A549 treated with RU486 at 1 μM for 4 hours (cell line): ENCODE measurements at places on chromosomes 7 and 10. TPM values are rescaled to one million over a fixed set of nuclear protein-coding genes. Genes with fewer than 3 reads are reported as not detected.

PRKAR1B gene
- 23.3 to 30.2 TPM (median 26.5 TPM) in 5 replicates for total RNA-seq

ADARB2 gene
- not detected in 5 replicates for total RNA-seq

SMNDC1 gene
- 48.8 to 54.1 TPM (median 50.9 TPM) in 5 replicates for total RNA-seq

SGCE gene
- 45.7 to 56.8 TPM (median 55.7 TPM) in 5 replicates for total RNA-seq

C10orf67 gene
- total RNA-seq, result 0.03 to 0.24 TPM (median 0.13 TPM) in 4 of 5 replicates, not detected in the other

SPDYE2B gene
- total RNA-seq, result not detected in 5 replicates

PON1 gene
- 0.44 to 1.0 TPM (median 0.66 TPM) in 5 replicates for total RNA-seq

CALHM1 gene
- total RNA-seq, result not detected in 5 replicates

JCAD gene
- 7.7 to 8.7 TPM (median 7.7 TPM) in 5 replicates for total RNA-seq

HOXA4 gene
- total RNA-seq, result 2.0 to 2.9 TPM (median 2.4 TPM) in 5 replicates

TYW1B gene
- 2.5 to 3.2 TPM (median 2.9 TPM) in 5 replicates for total RNA-seq

CNPY1 gene
- total RNA-seq, result not detected in 5 replicates

RPEL1 gene
- total RNA-seq, result 0.08 TPM in 1 of 5 replicates, not detected in the others

SH2D4B gene
- total RNA-seq, result not detected in 5 replicates
